Regular cardiac myocyte (primary cell): ENCODE measurements at places on chromosomes 2 and 18. TPM values are rescaled to one million over a fixed set of nuclear protein-coding genes. Genes with fewer than 3 reads are reported as not detected.

Gene PLGLB1
- not detected in 2 replicates for total RNA-seq

Gene ALPI
- total RNA-seq = not detected in 2 replicates

Gene LDAH
- total RNA-seq = 15.7 and 20.3 TPM in 2 replicates

Gene SULT1C2
- total RNA-seq = under 0.01 and 0.85 TPM in 2 replicates

Gene KYNU
- total RNA-seq = 0.38 and 2.8 TPM in 2 replicates

Gene COLEC12
- 5.0 and 10.1 TPM in 2 replicates for total RNA-seq

Gene IGFBP5
- 363 and 386 TPM in 2 replicates for total RNA-seq

Gene DOK6
- 0.77 and 3.7 TPM in 2 replicates for total RNA-seq

Gene GPBAR1
- total RNA-seq = 0.19 and 0.28 TPM in 2 replicates

Gene DNAH7
- total RNA-seq = 0.19 and 0.56 TPM in 2 replicates

Gene TUBB8B
- total RNA-seq = not detected in 2 replicates

Gene RTP5
- total RNA-seq = not detected in 2 replicates

Gene REG3A
- not detected in 2 replicates for total RNA-seq

Gene INHBB
- total RNA-seq = 0.85 TPM in 1 of 2 replicates, not detected in the other

Gene QPCT
- 3.8 and 35.0 TPM in 2 replicates for total RNA-seq

Gene HOXD12
- total RNA-seq = not detected in 2 replicates

Gene REG3G
- not detected in 2 replicates for total RNA-seq

Gene COL6A3
- 664 and 1,543 TPM in 2 replicates for total RNA-seq

Gene PSMD1
- 120 and 187 TPM in 2 replicates for total RNA-seq

Gene ANKAR
- total RNA-seq = 5.4 and 9.0 TPM in 2 replicates

Gene FASTKD1
- total RNA-seq = 19.0 and 21.4 TPM in 2 replicates

Gene APOB
- total RNA-seq = under 0.01 TPM in 1 of 2 replicates, not detected in the other

Gene MDH1B
- total RNA-seq = 0.38 and 0.56 TPM in 2 replicates

Gene CYP27C1
- not detected in 2 replicates for total RNA-seq

Gene OSGEPL1
- total RNA-seq = 10.7 TPM in 2 replicates

Gene EPB41L3
- 24.0 and 31.4 TPM in 2 replicates for total RNA-seq

Gene RGPD8
- total RNA-seq = 16.5 and 25.1 TPM in 2 replicates

Gene CCBE1
- 21.4 and 39.3 TPM in 2 replicates for total RNA-seq

Gene DAPL1
- total RNA-seq = not detected in 2 replicates

Gene EVX2
- total RNA-seq = not detected in 2 replicates

Gene NEU2
- total RNA-seq = not detected in 2 replicates
